T-helper 2 cell (primary cell): ENCODE measurements at places on chromosomes 6 and 20.
A peak's percentile ranks its signal among the peaks of the same experiment; 100 is the strongest.

DNA sequence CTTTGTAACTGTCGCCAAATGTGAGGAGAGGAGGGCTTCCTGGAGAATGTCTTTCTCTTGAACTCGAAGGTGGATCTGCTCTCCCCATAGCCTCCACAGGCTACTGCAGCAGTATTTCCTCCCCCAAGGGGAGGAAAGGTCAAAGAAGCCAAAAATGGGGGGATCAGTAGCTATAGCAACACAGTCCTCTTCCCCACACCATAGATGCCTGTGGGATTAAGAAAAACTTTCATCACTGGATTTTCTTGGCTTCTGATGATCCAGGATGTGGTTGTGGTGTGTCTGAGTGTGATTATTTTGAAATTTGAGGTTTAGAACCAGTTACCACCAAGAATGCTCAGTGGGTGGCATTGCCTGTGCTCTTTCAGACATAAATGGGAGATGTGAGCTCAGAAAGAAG lies 140.1 kb upstream of the SPACA1 start:
- DNase-seq, result no peak

DNA sequence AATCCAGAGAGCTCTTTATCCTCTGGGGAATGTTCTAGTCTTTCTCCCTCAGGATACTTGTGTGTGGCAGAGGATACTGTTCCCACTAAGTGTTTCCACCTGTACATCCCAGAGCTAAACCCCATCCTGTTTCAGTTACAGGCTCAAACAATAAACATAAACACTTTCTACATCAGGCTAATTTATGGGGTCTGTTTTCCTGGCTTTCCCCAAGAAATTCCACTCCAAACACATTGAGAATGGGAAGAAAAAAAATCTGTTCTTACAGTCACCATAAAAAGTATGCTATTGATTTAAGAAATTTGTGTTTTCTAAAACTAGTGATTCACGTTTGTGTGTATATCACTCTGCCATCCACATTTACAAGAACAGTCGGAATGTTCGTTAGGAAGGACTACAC lies 293.9 kb upstream of the FOXQ1 start:
- no peak for DNase-seq

DNA sequence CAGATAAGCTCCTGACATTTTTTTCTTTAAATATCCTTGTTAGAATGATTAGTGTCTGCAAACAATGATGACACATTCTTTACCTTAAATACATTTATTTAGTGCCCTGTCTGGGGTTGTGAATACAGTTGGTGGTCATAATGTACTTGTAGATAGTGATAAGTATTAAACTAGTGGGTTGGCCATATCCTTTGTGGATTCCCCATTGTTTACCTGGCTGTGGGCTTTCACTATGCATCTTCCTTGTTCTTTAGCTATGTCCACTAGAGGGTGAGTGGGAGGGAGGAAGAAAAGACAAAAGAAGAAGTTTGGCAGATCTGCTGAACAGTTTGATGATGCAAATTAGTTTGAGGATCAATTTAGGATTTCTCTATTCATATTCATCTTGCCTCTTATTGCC lies 15.7 kb downstream of the HS3ST5 start:
- no peak for DNase-seq

GRCh38 chr6:124260337-124260736 lies 456.7 kb downstream of the NKAIN2 start:
- no peak for DNase-seq

GRCh38 chr6:42778122-42778521 lies 3.7 kb upstream of the BICRAL start:
- no peak for DNase-seq

GRCh38 chr6:25008707-25009392 lies 73.1 kb upstream of the RIPOR2 start:
- no peak for DNase-seq

DNA sequence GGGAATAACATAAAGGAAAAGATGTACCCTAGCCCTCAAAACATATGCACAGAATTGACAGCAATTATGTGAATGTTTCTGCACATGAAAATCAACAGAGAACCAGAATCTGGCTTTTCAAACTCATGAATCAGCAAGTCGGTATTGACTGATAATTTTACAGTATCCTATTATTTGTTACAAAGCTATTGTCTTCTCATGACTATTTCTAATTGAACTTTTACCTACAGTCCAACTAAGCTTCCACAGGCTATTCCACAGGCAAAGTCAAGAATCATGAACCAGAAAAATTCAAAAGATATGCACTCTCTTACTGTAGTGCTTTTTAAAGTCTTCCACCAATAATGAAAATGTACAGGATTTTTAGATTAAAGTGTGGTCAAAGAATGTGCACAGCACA lies 49.1 kb upstream of the DST start:
- no peak for DNase-seq

DNA sequence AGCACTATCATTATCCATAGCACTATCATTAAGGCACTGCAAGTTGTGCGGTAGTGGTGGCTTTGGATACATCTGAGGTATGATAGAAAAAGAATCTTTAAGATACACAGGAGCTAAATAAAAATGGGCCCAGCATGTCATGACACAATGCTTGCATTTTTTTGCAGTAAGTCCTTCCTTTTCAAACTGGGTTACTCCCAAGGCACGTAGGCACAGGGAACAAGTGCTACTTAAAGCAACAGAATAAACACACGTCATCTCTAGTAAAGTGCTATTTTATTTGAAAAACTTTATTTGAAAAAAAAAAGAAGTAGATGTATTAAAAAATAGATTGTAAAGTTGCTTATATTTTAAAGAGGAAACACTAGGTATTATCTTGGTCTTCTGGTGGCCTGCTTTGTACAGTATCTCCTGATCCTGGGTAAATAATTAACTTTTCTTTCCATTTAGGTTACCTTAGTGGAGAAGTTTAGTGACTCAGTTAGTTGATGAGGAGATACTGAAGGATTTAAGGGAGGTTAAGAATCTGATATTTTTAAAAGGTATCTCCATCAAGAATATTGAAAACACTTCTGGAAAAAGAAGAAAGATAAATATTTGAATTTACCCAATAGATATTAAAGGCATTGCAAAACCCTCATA lies 129.6 kb downstream of the EDN1 start:
- no peak for DNase-seq

GRCh38 chr6:137647762-137648447 lies 153.7 kb upstream of the OLIG3 start:
- DNase-seq, result no peak

GRCh38 chr6:38367231-38367630 lies 272.5 kb downstream of the BTBD9 start:
- no peak for DNase-seq

- DNase-seq, result no peak
Observed at GRCh38 chr6:44007818-44008621, 119.2 kb downstream of the MRPL14 start.

GRCh38 chr6:168929871-168930450 lies 323.7 kb downstream of the THBS2 start:
- no peak for DNase-seq

DNA sequence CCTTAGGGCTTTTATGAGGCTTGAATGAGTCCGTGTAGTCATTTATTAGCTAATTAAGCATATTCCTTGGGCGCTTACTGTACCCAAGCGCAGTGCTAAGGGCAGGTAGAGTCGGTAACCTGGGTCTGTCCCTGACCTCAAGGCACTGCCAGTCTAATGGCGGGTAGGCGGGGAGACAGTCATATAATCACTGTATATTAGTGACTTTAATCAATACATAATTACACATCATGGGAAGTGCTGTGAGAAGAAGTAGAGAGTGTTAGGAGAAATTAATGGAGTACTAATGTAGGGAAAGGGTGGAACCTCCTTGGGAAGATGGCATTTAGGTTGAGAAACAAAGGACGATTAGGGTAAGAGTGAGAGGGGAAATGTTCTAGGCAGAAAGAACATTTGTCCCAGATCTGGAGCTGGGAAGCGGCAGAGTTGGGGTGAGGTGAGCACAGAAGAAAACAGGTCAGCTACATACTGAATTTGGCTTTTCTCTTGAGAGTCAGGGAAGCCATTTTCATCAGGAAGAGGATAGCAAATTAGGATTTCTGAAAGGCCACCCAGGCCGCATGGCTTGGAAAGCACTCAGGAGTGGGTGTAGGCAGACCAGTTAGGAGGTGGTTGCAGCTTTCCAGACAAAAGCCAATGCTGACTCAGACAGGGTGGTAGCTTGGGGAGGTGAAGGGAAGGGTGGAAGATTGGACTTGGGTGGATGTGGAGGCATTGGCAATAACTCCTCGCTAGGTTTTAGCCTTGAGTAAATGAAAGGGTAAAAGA lies 954 bp upstream of the BLCAP start:
- no peak for DNase-seq

- DNase-seq, result no peak
Observed at GRCh38 chr20:21981179-21981578, 275.7 kb downstream of the PAX1 start.

DNA sequence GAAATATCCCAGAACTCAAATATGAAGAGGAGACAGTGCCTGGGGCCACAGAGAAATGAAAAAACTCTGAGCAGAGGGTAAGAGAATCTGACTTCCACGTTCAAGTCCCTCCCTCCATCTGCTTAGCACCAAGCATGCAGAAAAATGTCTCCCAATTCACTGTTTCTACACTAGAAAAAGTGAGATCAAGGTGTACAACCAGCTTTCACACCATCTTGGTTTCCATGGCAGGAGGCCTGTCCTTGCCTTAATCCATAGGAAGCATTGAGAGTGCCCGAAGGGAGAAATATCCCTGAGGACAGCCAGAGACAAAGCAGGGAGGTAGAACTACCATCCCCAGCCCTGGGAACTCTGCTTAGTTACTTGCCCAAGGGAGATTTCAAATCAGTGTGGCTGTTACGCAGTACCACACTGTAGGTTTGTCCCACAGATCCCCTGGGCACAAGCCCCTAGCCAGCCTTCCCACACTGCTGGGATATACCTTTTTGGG lies 82.9 kb downstream of the SCML4 start:
- no peak for DNase-seq

GRCh38 chr20:46260480-46260879 lies 47.8 kb downstream of the CDH22 start:
- no peak for DNase-seq

- no peak for DNase-seq
Observed at GRCh38 chr6:165511807-165512206, 151.2 kb downstream of the PDE10A start.

GRCh38 chr6:105511639-105512038 lies 108.8 kb upstream of the PREP start:
- DNase-seq, result no peak

DNA sequence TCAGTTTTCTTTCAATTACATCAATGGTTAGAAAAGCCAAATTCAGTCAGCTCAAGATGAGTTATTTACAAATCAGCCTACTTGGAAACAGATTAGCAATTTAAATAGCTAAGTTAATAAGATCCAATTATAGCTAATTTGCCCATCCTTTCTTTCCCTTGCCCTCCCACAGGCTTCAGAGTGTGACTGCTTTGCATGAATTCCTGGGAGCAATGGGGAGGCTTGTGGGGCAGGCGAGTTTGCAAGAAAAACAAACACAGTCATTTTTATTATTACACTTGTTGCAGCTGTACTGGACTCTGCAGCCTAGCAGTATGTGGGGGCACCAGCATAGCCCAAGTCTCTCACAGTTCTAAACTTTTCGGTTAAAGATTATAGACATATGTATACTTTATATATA lies 219.0 kb downstream of the NKAIN2 start:
- DNase-seq, result no peak

GRCh38 chr6:16057446-16057845 lies 71.4 kb upstream of the MYLIP start:
- DNase-seq, result no peak

DNA sequence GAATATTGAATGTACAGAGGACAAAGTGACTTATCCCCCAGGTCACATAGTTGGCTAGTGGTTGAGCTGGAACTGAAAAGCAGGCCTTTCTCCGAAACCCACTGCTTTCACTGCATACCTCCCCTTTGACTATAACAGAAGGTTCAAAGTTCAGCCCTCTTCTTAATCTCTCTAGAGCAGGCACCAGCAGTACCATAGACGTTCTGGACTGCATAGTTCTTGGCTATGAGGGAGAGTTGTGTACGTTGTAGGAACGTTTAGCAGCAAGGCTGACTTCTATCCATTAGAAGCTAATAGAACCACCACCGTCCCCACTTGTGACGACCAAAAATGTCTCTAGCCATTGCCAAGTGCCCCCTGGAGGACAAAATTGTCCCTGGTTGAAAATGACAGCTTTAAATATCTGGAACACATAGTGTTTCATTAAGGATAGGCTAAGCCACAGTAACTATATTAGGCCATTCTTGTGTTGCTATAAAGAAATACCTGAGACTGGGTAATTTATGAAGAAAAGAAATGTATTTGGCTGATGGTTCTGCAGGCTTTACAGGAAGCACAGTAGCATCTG lies 123.8 kb upstream of the MTHFD1L start:
- no peak for DNase-seq

- peak; percentile 33 for DNase-seq
Observed at GRCh38 chr20:61982191-61982950, 83.3 kb downstream of the TAF4 start.

DNA sequence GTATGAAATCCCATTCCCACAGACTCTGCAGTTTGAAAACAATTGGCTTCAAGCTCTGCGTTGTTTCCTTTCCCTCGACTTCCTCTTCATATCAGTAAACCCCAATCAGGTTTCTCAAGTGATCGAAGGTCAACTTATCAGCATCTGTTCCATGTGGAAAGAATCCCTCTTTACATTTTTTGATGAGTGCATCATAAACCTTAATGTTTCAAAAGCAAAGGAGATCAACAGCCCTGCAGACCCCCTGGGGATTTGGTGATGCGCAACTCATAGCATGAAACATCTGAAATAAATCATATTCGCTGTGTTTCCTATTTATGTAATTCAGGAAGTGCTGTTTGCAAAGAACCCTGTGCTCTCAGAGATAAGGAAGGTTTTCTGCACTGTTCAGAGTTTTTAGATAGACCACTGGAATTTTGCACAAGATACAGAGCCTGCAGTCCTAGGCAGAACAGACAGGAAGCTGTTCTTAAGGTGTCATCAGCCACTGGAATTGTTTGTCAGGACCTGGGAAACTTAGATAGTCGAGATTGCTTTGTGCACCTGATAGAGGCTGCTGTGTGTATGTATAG lies 216.0 kb downstream of the HIVEP2 start:
- DNase-seq, result no peak

GRCh38 chr6:35496841-35497570 lies at the start of gene TEAD3:
Gene TEAD3, minus strand, starts transcription at chr6:35497079.
- DNase-seq, result peak; percentile 39

DNA sequence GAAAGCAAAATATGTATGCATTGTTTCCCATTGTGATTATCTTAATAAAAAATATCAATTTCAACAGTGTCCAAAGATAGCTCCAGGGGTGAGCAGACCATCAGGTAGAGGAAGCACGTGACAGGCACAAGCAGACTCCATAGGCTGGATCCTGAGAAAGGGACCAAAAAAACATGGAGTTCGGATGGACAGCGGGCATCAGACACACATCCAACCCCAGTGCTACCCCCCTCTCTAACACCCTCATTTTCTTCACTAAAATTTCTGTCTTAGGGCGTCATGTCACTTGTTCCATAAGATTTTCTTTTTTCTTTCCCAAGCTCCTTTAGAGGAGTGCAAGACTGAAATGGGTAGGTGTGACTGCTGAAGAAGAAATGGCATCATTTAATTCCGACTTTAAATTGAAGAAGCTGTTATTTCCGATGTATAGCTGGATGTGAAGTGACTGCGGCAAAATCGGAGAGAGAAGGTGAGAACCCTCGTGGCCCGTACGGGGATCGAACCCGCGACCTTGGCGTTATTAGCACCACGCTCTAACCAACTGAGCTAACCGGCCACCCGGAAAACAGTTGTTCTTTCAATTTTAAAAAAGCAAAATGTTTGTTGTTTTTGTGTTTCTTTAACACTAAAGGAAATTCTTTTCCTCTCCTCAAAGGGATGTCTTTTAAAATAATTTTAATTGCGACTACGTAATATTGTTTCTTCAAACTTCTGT lies 10.3 kb upstream of the PRSS16 start:
- DNase-seq, result no peak

- no peak for DNase-seq
Observed at GRCh38 chr6:95529762-95530161, 47.6 kb upstream of the MANEA start.
